K562 (cell line): ENCODE measurements at places on chromosomes 3 and 15. TPM values are rescaled to one million over a fixed set of nuclear protein-coding genes. Genes with fewer than 3 reads are reported as not detected.

Gene LARP6
- total RNA-seq = not detected in 2 replicates

DNA sequence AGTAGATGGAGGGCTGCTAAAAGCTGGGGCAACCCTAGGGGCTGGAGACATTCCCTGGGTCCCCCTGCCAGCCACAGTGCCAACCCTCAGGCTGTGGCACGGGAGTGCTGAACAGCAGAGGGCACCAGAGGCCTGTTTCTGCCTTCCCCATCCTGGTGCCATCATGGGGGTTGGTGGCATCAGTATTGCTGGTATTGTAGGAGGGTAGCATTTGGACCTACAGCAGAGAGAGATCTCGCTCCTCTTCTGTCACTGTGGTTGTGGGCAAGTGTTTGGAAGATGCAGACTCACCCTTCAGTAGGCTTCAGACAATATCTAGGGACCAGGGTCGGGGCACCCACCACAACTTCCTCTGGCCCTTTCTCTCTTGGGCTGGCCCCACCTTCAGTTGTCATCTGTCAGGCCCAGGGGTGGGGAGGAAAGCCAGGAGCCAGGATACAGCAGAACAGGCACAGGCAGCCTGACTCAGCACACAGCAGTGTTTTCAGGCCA lies 123.5 kb downstream of the RPLP1 start:
- no peak for DNase-seq

Gene AADAC
- total RNA-seq = 0.47 TPM in 1 of 2 replicates, not detected in the other

Gene WDR93
- not detected in 2 replicates for total RNA-seq

DNA sequence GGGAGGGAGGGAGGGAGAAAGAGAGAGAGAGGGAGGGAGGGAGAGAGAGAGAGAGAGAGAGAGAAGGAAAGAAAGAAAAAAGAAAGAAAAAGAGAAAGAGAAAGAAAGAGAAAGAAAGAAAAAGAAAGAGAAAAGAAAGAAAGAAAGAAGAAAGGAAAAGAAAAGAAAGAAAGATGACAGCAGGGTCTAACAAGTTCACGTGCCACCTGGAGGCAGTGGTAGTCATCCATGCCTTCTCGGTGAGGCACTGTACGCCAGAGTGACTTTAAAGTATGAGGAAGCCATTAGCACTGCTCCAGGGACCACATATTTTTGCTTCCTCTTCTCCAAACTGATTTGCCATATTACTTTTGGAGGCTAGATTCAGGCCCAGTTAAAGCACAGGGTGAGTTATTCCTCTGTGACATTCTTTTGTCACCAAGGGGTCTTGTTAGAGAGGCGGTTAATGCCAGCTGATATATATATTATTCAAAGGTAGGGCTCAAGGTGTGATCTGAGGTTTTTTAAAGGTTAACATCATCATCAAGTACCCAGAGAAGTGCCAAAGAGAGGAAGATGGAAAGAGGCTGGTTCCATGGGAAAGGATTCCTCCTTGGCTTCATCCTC lies at the start of gene HTR3D:
Gene HTR3D, plus strand, starts transcription at position 556 of the 606 bp plus-strand sequence. Its CDS starts 0 bp downstream, at position 556.
- DNase-seq = no peak

DNA sequence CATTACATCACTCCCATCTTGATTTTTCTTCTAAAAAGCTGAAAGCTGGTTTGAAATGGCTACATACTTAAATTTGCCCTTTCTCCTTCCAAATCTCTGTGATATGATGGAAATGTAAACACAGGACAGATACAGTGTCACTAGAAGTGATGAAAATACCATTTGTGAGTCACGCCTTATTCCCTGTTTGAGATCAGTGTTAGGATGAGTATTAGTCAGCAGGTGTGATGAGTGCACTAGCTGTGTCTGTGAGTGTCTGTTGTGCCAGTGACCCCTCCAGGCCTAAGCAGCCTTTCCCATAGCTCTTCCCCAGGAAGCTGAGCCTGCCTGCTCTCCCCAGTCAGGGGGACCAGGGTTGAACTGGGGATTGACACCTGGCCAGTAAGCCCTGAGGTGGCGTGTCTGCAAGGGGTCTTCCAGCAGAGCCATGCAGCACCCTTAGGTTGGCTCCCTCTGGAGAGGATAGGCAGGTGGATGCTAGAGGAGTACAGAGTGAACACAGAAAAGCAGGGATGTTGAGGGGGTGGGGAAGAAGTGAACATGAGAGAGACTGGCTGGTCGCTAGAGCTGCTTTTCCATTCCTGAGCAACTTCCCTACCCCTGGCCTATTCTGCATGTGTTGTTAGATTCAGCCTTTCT lies 92.0 kb downstream of the PDE8A start:
- DNase-seq = no peak

- DNase-seq = no peak
These were observed 522 bp downstream of the MED12L start for GRCh38 chr3:151085889-151086483.

GRCh38 chr3:172394692-172395091 lies 53.6 kb downstream of the GHSR start:
- DNase-seq = no peak

GRCh38 chr3:193821151-193821668 lies 228.2 kb downstream of the OPA1 start:
- DNase-seq = no peak

- no peak for DNase-seq
These were observed 152.0 kb downstream of the VPS13C start for GRCh38 chr15:61908241-61908640.

DNA sequence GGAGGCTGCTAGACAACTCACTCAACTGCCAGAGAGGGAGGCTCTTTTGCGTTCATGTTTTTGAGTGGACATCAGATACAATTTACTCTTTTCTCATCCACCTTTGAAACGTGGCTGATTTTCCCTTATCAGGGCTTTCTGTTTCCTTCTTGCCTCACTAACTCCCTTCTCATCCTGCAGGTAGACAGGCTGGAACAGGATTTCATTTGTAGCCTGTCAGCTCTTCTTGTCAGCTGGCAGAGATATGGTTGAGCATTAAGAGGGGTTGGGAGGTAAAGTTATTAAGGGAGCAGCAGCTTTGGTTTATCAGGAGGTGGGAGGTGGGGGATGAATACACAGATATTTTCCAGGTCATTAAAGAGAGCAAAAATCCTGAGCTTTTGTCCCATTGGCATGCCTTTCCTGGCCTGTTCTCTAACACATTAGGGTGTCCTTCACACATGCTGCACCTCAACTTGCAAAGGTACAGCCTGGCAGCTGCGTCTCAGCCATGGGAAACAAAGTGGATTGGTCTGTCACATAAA lies 73.5 kb downstream of the PPM1L start:
- no peak for DNase-seq

DNA sequence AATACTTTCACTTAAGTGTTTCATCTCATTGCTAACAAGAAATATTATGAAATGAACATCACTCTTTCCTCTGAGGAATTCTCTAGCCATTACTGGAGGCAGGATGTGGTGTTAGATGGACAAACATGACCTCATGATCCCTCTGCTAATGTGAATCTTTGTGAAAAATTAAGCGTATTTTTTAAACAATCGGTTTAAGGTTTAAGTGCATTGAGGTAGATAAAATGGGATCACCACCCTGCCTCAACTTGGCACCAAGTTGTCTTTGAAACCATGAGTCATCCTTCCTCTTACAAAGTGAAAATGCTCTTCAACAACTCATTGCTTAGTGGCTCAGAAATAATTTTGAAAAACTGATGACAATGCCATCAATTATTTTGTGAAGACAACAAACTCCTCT lies 76.0 kb upstream of the DCBLD2 start:
- DNase-seq = no peak

- no peak for DNase-seq
These were observed 2.8 kb upstream of the RNU5A-1 start for GRCh38 chr15:65292938-65293518.

GRCh38 chr15:66834881-66835878 lies 133.1 kb downstream of the SMAD6 start:
- DNase-seq = no peak

Gene NR2F2
- 49.7 and 51.8 TPM in 2 replicates for total RNA-seq

GRCh38 chr3:58564456-58565160 lies 12.6 kb downstream of the FAM107A start:
- DNase-seq = no peak

Gene SPINK8
- total RNA-seq = not detected in 2 replicates

Gene STAB1
- 3.9 and 4.7 TPM in 2 replicates for total RNA-seq

Gene PCBP4
- 4.7 and 5.7 TPM in 2 replicates for total RNA-seq

- DNase-seq = no peak
These were observed 94.0 kb upstream of the LRRN1 start for GRCh38 chr3:3705090-3705775.

DNA sequence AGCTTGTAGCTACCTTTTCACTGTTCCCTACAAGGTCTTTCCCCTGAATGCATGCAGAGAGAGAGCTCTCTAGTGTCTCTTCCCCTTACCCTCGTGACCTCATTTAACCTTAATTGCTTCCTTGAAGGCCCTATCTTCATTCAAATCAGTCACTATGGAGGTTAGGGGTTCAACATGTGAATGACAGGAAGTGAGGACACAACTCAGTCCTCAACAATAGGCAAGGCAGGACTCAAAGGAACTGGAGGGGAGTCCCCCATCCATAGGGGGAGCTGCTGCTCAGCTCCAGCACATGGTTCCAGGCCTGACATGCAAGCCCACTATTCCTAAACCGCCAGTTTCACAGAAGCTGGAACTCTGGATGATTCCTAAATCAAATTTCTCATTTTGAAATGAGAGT lies 33.8 kb upstream of the GYG1 start:
- DNase-seq = peak; percentile 24

- DNase-seq = no peak
These were observed 23.6 kb downstream of the NBEAL2 start for GRCh38 chr3:47003056-47003410.

Gene TXNRD3
- total RNA-seq = 1.5 and 2.1 TPM in 2 replicates

Gene SLCO2A1
- 0.16 TPM in 2 replicates for total RNA-seq

Gene CSTA
- total RNA-seq = 0.44 and 1.0 TPM in 2 replicates

DNA sequence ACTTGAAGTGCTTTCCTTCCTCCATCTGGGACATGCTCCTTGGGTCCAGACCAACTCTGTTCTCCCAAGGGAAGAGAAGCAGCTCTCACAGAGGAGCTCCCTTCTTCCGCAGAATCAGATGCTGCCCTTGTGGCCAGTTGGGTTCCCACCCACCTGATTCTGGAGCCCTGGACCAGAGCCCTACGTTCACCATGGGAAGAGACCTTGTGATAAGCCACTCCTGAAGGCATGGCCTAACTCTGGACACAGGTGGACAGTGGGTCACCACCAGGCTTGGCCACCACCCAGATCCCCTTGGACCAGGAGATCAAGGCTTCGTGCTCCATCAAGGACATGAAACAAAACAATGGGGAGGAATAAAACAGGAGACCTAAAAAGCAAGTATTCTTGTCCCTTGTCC lies 172.2 kb downstream of the RPLP1 start:
- DNase-seq = no peak

- DNase-seq = no peak
These were observed 32.6 kb upstream of the NOX5 start for GRCh38 chr15:68981941-68982340.

Gene CSPG5
- 2.9 and 3.3 TPM in 2 replicates for total RNA-seq

- no peak for DNase-seq
These were observed 232.0 kb upstream of the HES1 start for GRCh38 chr3:193903966-193904365.

- no peak for DNase-seq
These were observed 24.1 kb upstream of the SLC6A1 start for GRCh38 chr3:10968401-10968800.

Gene FBXL22
- not detected in 2 replicates for total RNA-seq

DNA sequence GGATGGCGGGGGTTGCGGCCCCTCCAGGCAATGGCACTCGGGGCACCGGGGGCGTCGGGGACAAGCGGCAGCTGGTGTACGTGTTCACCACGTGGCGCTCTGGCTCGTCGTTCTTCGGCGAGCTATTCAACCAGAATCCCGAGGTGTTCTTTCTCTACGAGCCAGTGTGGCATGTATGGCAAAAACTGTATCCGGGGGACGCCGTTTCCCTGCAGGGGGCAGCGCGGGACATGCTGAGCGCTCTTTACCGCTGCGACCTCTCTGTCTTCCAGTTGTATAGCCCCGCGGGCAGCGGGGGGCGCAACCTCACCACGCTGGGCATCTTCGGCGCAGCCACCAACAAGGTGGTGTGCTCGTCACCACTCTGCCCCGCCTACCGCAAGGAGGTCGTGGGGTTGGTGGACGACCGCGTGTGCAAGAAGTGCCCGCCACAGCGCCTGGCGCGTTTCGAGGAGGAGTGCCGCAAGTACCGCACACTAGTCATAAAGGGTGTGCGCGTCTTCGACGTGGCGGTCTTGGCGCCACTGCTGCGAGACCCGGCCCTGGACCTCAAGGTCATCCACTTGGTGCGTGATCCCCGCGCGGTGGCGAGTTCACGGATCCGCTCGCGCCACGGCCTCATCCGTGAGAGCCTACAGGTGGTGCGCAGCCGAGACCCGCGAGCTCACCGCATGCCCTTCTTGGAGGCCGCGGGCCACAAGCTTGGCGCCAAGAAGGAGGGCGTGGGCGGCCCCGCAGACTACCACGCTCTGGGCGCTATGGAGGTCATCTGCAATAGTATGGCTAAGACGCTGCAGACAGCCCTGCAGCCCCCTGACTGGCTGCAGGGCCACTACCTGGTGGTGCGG lies 1.9 kb downstream of the CHST2 start:
- peak; percentile 51 for DNase-seq

DNA sequence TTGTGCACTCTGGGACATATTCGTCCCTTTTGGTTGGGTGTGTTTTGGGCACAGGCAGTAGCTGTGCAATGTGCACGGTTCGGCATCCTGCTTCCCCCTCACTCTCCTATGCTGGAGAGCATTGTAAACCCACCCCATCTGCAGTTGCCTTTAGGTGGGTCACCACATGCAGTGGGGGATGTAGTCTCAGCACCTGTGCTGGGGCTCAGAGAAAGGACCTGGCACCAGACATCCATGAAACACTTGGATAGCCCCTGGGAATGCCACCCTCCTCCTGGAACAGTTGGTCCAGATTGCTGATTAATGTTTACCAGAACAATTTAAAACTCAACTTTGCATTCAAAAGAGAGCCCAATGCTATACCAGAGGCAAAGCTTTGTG lies 123.9 kb upstream of the MEF2A start:
- DNase-seq = no peak

Gene MAP1A
- 18.6 and 20.3 TPM in 2 replicates for total RNA-seq

GRCh38 chr15:56732135-56732885 lies 999 bp downstream of the ZNF280D start:
- DNase-seq = peak; percentile 17

DNA sequence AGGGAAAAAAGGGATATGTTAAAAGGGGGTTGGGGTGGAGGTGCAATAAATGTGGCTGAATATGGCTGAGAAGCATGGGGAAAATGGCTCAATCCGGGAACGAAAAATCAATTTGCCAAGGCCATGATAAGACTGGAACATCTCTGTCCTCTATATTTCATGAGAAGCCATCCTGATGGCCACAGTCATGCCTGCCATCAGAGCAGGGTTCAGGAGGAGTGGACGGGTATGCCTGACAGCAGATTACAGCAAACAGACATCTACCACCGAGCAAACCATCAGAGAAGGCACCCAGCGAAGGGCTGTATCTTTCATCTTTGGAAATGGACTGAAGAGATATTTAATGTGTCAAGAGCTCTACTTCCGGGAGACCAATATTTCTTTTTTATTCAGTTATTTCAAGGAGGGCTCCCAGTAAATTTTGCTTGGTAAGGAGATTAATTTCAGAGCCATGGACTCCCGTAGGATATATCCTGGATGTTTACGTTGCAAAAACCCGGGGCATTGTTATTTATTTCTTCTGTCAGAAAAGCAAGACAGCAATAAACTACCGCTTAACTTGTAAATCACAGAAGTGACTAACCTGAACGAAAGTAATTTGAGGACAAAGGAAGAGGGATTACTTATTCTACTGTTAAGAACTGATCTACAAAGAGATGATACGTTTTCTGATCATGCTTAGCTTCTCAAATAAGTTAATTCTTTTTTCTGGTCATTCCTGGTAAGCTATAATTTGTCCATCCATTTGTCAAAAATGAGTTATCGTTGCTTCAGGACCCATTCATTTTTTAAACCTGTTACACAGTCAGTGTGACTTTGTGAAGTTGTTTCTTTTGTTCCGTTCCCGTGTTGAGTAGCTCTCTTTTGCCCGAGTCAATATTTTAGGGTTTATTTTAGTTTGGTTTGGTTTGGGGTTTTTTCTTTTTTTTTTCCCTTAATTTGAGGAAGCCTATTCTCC lies 80.6 kb upstream of the CHD2 start:
- no peak for DNase-seq
